Activated CD8-positive, alpha-beta memory T cell treated with anti-CD3 and anti-CD28 coated beads, Interleukin-2, amount 50 U/mL, for 48 hours (primary cell): ENCODE measurements at places on chromosomes 12 and 14.

GRCh38 chr12:1796515-1797010 is 23.8 kb upstream of the LRTM2 start:
- DNase-seq, result peak; percentile 75

DNA sequence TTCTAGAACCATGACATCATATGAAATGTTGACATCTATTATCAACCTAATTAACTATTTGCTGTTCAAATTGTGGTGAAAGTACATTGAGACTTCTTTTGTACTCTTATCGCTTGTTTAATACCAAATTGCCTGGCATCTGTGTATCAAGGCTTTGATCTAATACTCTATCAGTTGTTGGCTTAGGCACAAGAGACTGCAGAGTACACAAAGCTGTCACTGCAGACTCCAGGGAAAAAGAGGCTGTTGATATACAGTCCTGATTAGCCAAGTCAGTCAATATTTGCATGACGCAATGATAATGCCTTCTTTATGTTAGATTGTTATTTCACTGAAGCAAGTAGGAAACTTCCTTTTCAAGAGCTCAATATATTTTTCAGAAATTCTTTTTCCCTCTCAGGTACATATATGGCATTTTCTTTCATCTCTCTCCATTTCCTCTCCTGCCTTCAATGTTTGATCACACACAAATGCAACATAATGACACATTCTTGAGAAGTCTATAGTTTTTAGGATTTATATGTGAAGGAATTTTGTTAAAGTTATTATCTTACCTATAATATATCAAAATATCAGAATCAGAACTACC is 32.3 kb upstream of the PTCSC3 start:
- DNase-seq, result no peak

DNA sequence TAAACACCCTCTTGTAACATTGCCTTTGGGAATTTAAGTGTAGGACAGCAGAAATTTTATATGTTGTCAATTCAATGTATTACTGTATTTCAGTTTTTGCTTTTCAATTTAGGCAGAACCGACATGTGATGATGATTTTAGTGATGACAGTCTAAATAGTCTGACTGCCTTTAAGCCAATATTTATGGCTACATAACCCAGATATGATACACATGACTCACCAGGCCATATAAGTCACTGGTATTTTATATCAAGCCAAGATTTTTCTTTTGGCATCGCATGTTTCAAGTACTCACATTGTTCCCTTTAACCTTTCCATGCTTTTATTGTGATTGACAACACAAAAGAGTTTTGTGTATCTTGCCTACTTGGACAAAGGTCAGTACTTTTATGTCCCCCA is 13.6 kb upstream of the PPM1A start:
- no peak for DNase-seq

- peak; percentile 74 for DNase-seq
Observed at GRCh38 chr14:99995700-99996356, 69.4 kb upstream of the EVL start.

DNA sequence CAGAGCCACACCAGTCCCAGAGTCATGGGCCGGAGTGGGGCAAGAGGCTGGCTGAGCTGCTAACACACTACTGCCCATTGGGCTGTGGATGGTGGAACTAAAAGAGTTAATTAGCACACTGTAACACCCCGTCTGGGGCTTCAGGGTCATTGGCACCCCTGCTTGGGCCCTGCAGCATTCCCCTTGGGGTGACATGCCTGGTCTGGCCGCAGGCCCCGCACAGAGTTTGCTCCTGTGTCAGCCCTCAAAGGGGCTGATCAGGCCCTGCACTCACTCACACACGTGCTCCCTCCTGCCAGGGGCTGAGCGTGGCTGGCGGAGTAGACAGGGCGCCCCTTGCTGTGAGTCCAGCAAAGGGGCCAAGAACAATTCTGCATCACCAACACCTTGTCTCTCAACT is 1499.6 kb upstream of the TMEM132C start:
- DNase-seq, result no peak

GRCh38 chr14:69036757-69037506 is 57.8 kb upstream of the ACTN1 start:
- no peak for DNase-seq

DNA sequence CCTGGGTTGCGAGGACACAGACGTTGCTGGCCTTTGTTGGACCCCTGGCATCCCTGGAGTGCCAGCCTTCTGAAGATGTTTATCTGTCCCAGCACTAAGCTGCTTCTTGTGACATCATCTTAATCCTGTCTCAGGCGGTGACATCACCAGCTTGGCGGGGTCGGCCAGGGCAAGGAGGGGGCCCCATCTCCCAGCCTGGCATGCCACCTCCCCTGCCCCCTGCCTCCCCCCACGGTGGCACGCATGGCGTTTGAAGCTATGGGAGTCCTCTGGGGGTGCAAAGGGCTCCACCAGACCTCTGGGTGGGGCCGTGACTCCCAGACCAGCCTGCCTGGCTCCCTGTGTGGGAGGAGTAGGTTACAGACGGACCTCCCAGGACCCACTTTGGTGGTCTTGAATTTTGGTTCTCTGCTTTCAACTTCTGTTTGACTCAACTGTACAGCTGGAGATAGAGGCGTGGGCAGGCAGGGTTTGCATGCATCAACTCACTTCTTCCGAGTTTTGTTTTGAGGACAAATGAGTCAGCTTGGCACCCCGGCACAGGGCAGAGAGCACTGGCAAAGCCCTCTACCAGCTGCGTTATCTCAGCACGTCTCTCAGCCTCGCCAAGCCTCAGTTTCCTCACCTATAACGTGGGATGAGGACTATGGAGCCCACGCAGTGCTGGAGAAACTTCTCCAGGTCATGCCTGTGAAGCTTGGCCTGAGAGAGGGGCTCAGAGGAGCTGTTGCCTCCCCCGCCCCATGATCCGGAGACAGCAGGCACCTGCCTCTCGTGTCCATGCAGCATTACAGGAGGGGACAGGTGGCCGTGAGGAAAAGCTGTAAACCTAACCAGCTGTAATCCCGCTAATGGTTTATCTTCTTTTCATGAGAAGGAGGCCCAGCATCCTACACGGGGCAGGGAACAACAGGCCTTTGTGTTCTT is 38.8 kb upstream of the EML1 start:
- DNase-seq, result no peak

DNA sequence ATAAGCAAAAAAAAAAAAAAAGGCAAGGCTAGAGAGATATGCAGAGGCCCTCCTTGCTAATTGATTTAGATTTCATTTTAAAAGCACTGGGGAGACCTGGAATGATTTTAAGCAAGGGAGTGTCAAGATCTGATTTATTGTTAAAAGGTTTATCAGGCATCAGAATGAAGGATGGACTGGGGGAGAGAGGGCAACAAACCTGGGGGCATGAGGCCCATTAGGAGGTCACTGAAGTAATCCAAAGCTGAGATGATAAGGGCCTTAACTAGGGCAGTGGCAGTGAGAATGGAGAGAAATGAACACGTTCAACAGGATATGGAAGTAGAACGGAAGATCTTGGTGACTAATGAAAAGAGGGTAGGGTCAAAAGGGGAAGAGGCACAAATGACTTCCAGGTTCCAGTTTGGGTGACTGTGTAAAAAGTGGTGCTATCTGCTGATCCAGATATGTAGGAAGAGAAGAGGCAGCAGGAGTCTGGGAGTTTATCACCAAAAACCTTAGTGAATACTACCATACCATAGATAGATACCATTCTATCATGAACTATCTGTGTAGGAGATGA is 24.0 kb downstream of the KITLG start:
- no peak for DNase-seq

- DNase-seq, result no peak
Observed at GRCh38 chr12:96658075-96658474, 168.7 kb downstream of the CFAP54 start.

DNA sequence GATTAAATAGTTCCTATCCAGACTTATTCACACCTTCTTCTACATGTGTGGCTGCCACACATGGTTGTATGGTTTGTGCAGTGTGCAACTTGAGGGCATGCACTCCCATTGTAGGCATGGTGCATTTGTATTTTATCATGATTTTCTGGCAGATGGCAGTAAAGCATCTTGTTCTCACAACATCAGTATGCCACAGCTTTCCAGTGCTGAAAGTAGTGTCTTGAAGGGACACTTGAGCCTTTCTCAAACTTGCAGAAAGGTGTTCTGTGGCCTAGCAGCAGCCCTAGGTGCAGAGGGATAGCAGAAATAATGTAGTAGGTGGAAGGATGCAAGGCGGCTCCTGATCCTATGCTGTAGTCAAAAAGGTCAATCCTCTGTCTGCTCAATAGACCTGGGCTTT is 72.9 kb downstream of the LMNTD1 start:
- DNase-seq, result no peak

DNA sequence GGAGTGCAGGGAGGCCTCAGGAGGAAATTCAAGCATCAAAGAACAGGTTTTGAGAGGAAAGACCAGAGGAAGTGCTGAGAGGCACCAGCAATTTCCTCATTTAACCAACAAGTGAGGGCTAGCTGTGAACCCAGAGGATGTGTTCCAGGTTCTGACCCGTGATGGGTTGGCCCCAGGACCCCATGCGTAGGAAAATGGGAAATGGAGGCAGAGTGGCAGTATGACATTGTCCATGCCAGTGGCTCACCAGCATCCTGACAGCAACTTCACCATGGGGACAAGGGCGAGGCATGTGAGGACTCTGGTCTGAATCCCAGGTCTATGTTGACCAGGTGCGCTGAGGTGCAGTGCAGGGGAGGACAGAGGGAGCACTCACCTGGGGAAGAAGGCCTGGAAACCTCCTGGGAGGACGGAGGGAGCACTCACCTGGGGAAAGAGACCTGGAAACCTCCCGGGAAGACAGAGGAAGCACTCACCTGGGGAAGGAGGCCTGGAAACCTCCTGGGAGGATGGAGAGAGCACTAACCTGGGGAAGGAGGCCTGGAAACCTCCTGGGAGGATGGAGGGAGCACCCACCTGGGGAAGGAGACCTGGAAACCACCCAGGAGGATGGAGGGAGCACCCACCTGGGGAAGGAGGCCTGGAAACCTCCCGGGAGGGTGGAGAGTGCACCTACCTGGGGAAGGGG is 6.7 kb upstream of the CACNA2D4 start:
- peak; percentile 29 for DNase-seq

DNA sequence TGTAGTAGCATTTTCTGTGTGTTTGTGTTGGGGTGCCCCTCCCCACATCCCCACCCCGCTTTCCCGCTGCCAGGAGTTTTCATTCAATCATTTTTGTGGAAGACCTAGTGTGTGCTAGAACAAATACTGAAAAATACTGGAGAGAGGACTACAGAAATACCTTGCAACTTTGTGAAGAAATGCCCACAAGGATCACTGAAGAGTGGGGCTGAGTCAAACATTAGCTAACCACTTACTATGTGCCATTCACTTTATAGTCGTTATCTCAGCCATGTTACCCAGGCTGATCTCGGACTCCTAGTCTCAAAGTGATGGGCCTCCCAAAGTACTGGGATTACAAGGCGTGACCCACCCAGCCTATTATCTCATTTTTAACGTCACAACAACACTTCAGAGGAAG is 559 bp upstream of the LMBR1L start:
- no peak for DNase-seq

DNA sequence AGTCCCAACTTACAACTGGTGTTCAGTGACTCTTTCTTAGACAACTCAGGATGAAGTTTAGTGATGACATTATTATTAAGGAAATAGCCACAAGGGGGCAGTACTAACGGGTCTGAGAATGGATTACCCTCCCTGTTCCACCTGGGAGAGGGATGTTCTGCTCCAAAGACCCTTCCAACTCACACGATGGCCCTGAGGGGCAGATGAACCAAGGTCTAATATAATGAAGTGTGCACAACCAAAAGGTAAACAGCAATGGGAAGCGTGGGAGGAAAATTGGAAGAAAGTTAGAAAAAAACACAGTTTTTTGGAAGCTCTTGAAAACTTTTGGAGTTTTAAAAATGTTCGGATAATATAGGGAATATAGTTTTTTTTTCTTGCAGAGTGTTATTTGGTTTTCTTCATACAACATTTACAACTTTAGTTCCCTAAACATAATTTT is 24.0 kb downstream of the FGF6 start:
- DNase-seq, result peak; percentile 51

GRCh38 chr14:65847075-65847847 is 434.7 kb downstream of the FUT8 start:
- peak; percentile 58 for DNase-seq

GRCh38 chr12:66901138-66901932 is 222.5 kb upstream of the GRIP1 start:
- DNase-seq, result no peak

GRCh38 chr12:76030341-76031080 is 1.1 kb downstream of the PHLDA1 start:
- DNase-seq, result peak; percentile 85

GRCh38 chr14:105473677-105474482 is 741 bp upstream of the CRIP2 start:
- DNase-seq, result peak; percentile 75

DNA sequence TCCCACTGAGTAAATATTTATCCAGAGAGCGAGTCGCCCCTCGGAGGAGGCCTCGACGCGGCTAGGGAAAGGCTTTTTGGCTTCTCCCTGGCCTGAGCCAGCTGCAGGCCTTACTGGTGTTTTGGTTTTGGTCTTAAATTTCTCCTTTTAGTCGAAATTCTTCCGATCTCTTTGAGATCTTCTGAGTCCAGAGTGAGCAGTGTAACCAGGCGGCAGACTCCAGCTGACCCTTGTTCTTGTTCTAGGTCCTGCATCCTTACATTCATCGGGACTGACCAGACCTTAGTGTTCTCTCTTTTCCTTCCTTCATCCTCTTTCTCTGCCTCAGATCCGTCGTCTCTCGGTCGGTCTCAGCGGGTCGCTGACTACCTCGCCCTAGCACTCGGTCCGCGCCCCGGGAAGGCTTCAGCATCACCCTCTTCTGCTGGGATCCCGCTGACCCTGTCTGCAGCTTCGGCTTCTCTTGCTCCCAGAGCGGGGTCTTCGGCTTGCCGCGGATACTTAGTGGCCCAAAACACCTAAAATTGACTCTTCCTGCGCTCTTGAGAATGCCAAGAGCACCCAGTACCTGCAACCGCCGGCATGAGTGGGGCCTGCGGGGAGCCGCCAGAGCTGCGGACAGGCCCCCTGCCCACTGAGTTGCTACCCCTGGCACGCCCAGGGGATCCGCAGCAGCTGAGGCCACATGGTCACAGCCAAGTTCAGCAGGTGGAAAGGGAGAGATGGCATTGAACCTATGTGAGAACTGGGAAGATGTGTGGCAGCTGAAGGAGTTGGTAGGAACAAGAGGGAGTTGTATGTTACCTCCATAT is 2.4 kb upstream of the PAX9 start:
- DNase-seq, result no peak

DNA sequence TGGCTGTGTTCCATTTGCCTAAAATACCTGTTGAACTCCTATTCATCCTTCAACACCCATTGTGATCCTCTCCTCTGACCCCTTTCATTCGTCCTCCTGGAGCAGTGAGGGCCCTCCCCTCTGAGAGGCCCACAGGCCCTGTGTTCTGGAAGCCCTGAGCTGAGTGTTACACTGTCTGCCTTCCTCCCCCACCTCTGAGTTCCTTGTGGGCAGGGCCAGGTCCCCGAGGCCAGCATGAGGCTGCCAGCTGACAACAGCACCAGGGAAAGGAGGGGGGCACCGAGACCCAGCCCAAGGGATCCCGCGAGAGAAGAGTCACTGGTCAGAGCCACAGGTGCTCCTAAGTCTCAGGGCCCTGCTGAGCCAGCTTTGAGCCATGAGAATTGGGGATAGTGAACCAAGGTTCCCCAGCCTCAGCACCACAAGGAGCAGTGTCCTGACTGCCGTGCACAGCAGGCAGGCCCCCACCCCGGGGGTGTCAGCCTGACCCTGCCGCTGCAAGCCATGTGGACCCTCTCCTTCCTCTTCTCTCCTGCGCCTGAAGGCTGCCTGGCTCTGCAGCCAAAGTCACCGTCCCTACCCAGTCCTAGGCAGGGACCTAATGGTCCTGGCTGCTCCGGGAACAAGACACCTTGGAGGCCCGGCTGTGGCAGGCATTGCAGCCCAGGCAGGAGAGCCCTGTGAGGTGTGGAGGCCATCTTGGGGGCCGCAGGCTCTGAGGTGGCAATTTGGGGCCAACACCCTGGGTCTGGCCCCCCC is 52.5 kb downstream of the BEGAIN start:
- DNase-seq, result peak; percentile 44
